ENCODE measurements at places on chromosomes 7 and 10.
A peak's percentile ranks its signal among the peaks of the same experiment; 100 is the strongest.

DNA sequence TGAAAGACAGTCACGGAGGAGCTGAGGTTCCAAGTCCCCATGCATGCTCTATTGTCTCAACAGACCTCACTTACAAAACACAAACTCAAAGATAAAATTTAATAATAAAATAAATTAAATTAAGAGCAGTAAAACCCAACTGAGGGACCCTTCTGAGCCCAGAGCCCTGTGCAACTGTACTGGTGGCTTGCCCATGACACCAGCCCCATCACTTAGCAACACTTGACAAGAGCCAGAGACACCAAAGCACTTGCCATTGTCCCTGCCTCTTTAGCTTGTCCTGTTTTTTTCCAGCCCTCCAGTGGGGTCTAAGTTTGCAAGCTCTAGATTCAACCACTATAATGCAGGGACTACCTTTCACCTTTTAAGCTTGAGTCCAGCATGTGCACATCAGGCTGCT lies 117.9 kb downstream of the JCAD start:
- no peak overlapping the region for H3K27ac ChIP-seq
- no peak for DNase-seq
- H3K27me3 ChIP-seq, result no peaks in the 10 kb centered on the region
- no peaks in the 10 kb centered on the region for H3K36me3 ChIP-seq
- H3K4me1 ChIP-seq, result no peaks in the 10 kb centered on the region

- H3K4me1 ChIP-seq, result peaks cover 4% of the 10 kb centered on the region
- H3K36me3 ChIP-seq, result peaks cover 5% of the 10 kb centered on the region
Observed at GRCh38 chr10:29671968-29672367, 37.2 kb upstream of the SVIL start.

- H3K36me3 ChIP-seq, result peaks cover 27% of the 10 kb centered on the region
- H3K27ac ChIP-seq, result no peak overlapping the region
- peaks cover 3% of the 10 kb centered on the region for H3K4me1 ChIP-seq
- DNase-seq, result no peak
Observed at GRCh38 chr10:389261-389790, 254.1 kb downstream of the ZMYND11 start.

- H3K36me3 ChIP-seq, result peaks cover 13% of the 10 kb centered on the region
- peaks cover 6% of the 10 kb centered on the region for H3K4me1 ChIP-seq
- DNase-seq, result no peak
- no peaks in the 10 kb centered on the region for H3K27me3 ChIP-seq
- H3K4me3 ChIP-seq, result no peak overlapping the region
Observed at GRCh38 chr10:121591186-121591585, 7.1 kb downstream of the FGFR2 start.

- H3K36me3 ChIP-seq, result no peaks in the 10 kb centered on the region
- H3K4me3 ChIP-seq, result no peak overlapping the region
- no peaks in the 10 kb centered on the region for H3K27me3 ChIP-seq
Observed at GRCh38 chr10:124375353-124375614, 43.4 kb downstream of the OAT start.

DNA sequence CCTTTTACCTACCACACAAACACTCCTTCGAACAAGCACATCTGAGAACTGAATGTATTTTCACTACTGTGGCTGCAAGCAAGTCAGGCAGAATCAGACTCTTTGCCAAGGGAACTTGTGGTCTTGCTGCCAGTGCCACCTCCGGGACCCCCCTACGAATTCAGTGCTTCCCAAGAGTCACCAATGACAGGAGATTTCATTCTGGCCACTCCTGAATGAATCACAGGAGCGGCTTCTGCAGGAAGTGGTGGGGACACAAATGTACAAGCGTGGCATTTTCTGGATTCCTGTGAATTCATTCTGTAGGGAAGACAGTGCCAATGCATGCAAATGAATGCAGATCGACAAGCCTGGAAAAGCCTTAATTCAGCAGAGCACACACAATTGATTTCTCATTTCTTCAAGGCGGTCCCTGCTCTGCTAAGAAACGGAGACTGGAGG lies 161.2 kb downstream of the CAMK1D start:
- no peak for DNase-seq
- H3K27me3 ChIP-seq, result no peaks in the 10 kb centered on the region
- no peak overlapping the region for H3K4me3 ChIP-seq
- no peaks in the 10 kb centered on the region for H3K36me3 ChIP-seq
- H3K27ac ChIP-seq, result no peak overlapping the region
- peaks cover 22% of the 10 kb centered on the region for H3K4me1 ChIP-seq

GRCh38 chr7:42883950-42884349 lies 27.9 kb downstream of the C7orf25 start:
- no peak overlapping the region for H3K27ac ChIP-seq
- no peak for DNase-seq
- no peaks in the 10 kb centered on the region for H3K27me3 ChIP-seq
- no peak overlapping the region for H3K4me3 ChIP-seq
- no peaks in the 10 kb centered on the region for H3K4me1 ChIP-seq

GRCh38 chr7:2640482-2640830 lies 8.7 kb downstream of the TTYH3 start:
- DNase-seq, result no peak
- H3K36me3 ChIP-seq, result peaks cover 30% of the 10 kb centered on the region
- H3K4me1 ChIP-seq, result peaks cover 41% of the 10 kb centered on the region
- H3K4me3 ChIP-seq, result no peak overlapping the region
- H3K27ac ChIP-seq, result peak overlapping the region; percentile 90

GRCh38 chr10:35459449-35459847 lies 123.1 kb downstream of the CCNY start:
- H3K4me3 ChIP-seq, result no peak overlapping the region
- H3K27me3 ChIP-seq, result no peaks in the 10 kb centered on the region
- DNase-seq, result no peak
- H3K36me3 ChIP-seq, result no peaks in the 10 kb centered on the region
- no peak overlapping the region for H3K27ac ChIP-seq

GRCh38 chr10:132151951-132152505 lies 34.7 kb upstream of the DPYSL4 start:
- H3K36me3 ChIP-seq, result no peaks in the 10 kb centered on the region
- H3K4me1 ChIP-seq, result no peaks in the 10 kb centered on the region
- no peak overlapping the region for H3K27ac ChIP-seq
- no peaks in the 10 kb centered on the region for H3K27me3 ChIP-seq

DNA sequence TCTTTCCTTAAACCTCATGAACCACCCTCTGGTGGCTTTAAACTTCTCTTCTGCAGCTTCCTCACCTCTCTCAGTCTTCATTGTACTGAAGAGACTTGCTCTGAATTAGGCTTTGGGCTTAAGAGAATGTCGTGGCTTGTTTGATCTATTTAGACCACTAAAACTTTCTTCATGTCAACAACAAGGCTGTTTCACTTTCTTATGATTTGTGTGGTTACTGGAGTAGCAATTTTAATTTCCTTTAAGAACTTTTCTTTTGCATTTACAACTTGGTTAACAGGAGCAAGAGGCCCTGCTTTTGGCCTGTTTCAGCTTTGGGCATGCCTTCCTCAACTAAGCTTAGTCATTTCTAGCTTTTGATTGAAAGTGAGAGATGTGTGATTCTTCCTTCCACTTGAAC lies 38.1 kb upstream of the CDHR3 start:
- no peak for DNase-seq
- H3K4me3 ChIP-seq, result no peak overlapping the region
- no peaks in the 10 kb centered on the region for H3K4me1 ChIP-seq
- H3K27me3 ChIP-seq, result no peaks in the 10 kb centered on the region
- no peak overlapping the region for H3K27ac ChIP-seq

- no peaks in the 10 kb centered on the region for H3K4me1 ChIP-seq
- no peak for DNase-seq
- no peak overlapping the region for H3K4me3 ChIP-seq
- H3K27ac ChIP-seq, result no peak overlapping the region
Observed at GRCh38 chr10:15188603-15189002, 20.1 kb upstream of the NMT2 start.

GRCh38 chr7:136027160-136027559 lies 50.0 kb upstream of the MTPN start:
- DNase-seq, result no peak
- H3K36me3 ChIP-seq, result no peaks in the 10 kb centered on the region
- no peaks in the 10 kb centered on the region for H3K27me3 ChIP-seq
- no peaks in the 10 kb centered on the region for H3K4me1 ChIP-seq
- no peak overlapping the region for H3K27ac ChIP-seq

- no peaks in the 10 kb centered on the region for H3K4me1 ChIP-seq
- no peaks in the 10 kb centered on the region for H3K36me3 ChIP-seq
- no peaks in the 10 kb centered on the region for H3K27me3 ChIP-seq
- no peak for DNase-seq
- no peak overlapping the region for H3K4me3 ChIP-seq
- H3K27ac ChIP-seq, result no peak overlapping the region
Observed at GRCh38 chr10:129233351-129234148, 233.5 kb upstream of the MGMT start.

- no peak overlapping the region for H3K27ac ChIP-seq
- H3K36me3 ChIP-seq, result peaks cover 16% of the 10 kb centered on the region
- DNase-seq, result no peak
- peaks cover 13% of the 10 kb centered on the region for H3K4me1 ChIP-seq
Observed at GRCh38 chr10:103853428-103854264, 1.7 kb downstream of the SH3PXD2A start.

DNA sequence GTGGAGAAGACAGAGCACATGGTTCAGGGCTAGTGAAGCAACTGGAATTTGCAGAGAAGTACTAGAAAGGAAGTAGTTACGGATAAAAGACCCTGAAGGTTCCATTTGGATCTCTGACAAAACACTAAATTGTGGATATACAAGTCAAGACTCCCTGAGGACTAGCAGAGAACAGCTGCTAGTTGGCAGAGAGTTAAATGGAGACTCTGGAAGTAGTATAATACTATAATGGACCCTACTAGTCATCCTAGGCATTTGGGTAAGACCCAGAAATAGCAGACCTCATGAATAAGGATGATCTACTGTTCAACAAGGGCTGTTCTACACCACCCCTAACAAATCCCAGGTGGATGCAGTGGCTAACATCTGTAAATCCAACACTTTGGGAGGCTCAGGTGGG lies 19.1 kb downstream of the MCMBP start:
- H3K4me1 ChIP-seq, result no peaks in the 10 kb centered on the region
- DNase-seq, result no peak
- peaks cover 97% of the 10 kb centered on the region for H3K36me3 ChIP-seq
- no peak overlapping the region for H3K27ac ChIP-seq

DNA sequence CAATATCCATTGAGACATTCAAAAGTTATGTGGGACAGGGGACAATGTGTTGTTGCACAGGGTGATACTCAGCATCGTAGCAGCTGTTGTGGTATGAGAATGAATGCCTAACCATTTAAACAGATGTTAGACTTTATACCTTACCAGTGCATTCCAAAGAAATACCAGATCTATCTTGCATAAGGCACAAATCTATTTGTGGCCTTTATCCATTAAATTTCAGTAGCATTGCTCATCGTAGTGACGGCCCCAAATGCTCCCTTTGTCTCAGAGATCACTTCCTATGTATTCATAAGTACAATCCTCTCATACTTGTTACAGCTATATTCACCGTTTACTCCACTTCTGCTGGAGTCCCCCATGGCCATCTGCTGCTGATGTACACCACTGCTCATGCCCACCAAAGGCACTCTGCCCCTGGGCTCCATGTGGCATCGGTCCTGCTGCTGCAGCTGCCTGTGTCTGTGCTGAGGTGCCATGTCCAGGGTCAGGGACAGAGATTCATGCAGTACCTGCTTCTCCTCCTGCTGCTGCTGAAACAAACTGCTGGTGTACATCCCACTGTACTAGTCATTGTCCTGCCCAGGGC lies 96.3 kb downstream of the CPED1 start:
- no peak overlapping the region for H3K4me3 ChIP-seq
- H3K27ac ChIP-seq, result no peak overlapping the region
- no peaks in the 10 kb centered on the region for H3K36me3 ChIP-seq

DNA sequence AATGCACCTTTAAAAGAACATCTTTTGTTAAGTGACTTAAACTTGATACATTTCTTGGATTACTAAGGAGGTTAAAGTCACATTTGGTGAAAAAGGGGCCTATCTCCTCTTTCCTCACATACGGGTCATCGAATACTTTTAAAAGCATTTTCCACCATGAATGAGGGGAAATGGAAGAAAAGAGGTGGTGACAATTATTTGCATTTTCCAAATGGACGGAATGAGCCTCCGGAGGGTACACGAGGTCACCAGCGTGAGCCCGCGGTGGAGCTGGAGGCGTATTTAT lies 1.0 kb upstream of the BMPR1A start:
- H3K36me3 ChIP-seq, result peaks cover 2% of the 10 kb centered on the region
- H3K4me1 ChIP-seq, result peaks cover 2% of the 10 kb centered on the region
- H3K27me3 ChIP-seq, result no peaks in the 10 kb centered on the region
- DNase-seq, result no peak

DNA sequence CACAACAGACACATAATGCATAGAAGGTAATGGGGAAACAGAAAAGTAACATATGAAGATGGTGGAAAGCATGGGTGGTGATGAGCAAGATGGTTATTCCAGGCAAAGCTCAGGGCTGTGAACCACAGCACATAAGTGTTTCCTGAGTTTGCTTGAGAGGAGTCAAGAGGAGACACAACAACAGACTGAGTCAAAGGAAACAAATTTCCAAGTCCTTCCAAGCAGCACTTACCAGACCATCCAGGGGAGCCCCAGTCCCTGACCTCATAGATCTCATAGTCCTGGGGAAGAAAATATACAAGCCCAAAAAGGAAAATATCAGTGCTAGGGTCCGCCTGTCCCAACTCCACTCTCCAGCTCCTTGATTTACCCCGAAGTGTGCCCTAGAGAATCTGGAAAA lies 216.6 kb upstream of the FZD1 start:
- H3K27me3 ChIP-seq, result no peaks in the 10 kb centered on the region
- no peak for DNase-seq
- H3K27ac ChIP-seq, result no peak overlapping the region
- no peaks in the 10 kb centered on the region for H3K36me3 ChIP-seq
- no peak overlapping the region for H3K4me3 ChIP-seq
- H3K4me1 ChIP-seq, result peaks cover 6% of the 10 kb centered on the region

GRCh38 chr10:123550675-123551096 lies 115.5 kb upstream of the GPR26 start:
- no peaks in the 10 kb centered on the region for H3K27me3 ChIP-seq
- no peaks in the 10 kb centered on the region for H3K4me1 ChIP-seq
- no peak overlapping the region for H3K27ac ChIP-seq
- H3K4me3 ChIP-seq, result no peak overlapping the region

DNA sequence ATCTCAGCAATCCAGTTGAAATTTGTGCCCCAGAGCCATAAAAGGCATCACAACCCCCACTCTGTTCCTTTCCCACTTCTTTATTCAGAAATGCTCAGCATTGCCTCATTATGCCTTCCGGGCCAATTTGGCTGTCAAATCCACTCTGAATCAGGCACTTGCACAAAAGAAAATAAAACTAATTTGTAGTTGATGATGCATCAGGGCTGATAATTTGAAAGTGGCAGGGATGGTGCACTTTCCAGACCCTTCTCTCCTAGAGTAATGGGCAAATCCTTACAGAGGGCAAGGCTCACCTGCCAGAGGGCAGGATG lies 147.9 kb upstream of the PDE1C start:
- H3K27me3 ChIP-seq, result no peaks in the 10 kb centered on the region
- H3K4me3 ChIP-seq, result no peak overlapping the region
- H3K27ac ChIP-seq, result no peak overlapping the region
- peaks cover 2% of the 10 kb centered on the region for H3K4me1 ChIP-seq
- DNase-seq, result no peak

GRCh38 chr10:77881636-77882035 lies 44.9 kb downstream of the DLG5 start:
- H3K4me3 ChIP-seq, result no peak overlapping the region
- H3K27ac ChIP-seq, result no peak overlapping the region
- no peak for DNase-seq
- peaks cover 16% of the 10 kb centered on the region for H3K4me1 ChIP-seq
